NCI-H460 (cell line): ENCODE measurements at places on chromosomes 7 and 10. TPM values are rescaled to one million over a fixed set of nuclear protein-coding genes. Genes with fewer than 3 reads are reported as not detected.

The EIF3B gene
- total RNA-seq = 182 and 202 TPM in 2 replicates

DNA sequence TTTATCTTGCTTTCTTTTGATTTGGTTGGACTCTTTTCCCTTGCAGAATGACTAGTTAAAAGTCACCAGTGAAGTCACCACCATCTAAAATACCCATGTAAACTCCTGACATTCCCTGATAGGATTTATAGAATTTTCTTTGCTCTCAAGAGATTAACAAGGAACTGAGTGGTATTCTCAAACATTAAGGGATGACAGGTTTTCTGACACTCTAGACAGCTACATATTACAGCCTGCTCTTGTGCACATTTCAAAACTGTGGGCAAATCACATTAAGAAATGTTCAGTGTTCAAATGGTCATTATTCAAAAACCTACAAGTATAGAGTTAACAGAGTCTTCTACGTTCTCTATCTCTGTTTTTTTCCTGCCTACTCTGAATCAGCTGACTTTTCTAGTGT lies 15.8 kb upstream of the ACSM6 start:
- no peak for DNase-seq

GRCh38 chr10:23540401-23541030 lies 101.6 kb downstream of the OTUD1 start:
- DNase-seq = no peak

- DNase-seq = peak; percentile 4
Measured at GRCh38 chr7:84783141-84783778, 403.6 kb downstream of the SEMA3D start.

The ADRB1 gene
- total RNA-seq = 2.4 and 2.6 TPM in 2 replicates

GRCh38 chr10:49350846-49351532 lies 44.9 kb downstream of the DRGX start:
- DNase-seq = no peak

The CCDC146 gene
- 0.27 and 0.58 TPM in 2 replicates for total RNA-seq

The MUC12 gene
- 0.30 TPM in 1 of 2 replicates, not detected in the other for total RNA-seq

DNA sequence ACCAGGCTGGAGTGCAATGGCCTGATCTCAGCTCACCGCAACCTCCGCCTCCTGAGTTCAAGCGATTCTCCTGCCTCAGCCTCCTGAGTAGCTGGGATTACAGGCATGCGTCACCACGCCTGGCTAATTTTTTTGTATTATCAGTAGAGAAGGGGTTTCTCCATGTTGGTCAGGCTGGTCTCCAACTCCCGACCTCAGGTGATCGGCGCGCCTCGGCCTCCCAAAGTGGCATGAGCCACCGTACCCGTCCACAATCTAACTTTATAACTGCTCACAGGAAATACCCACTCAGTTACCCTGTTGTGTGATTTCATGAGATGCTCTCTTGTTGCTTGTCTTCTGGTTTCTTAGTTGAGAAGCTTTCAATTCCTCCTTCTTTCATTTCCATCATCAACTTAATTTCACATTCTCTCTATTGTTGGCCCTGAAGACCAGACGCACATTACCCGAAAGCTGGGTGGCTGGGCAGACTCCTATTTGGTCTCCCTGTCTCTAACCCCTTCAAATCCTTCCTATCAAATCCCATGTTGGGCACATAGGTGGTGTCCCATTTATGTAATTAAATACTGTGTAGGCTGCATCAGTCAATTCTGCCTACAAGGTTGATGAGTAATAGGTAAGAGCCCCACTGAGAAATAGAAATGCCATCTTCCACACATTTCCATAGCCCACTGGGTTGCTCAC lies 1.1 kb upstream of the GSTO2 start:
- DNase-seq = no peak

DNA sequence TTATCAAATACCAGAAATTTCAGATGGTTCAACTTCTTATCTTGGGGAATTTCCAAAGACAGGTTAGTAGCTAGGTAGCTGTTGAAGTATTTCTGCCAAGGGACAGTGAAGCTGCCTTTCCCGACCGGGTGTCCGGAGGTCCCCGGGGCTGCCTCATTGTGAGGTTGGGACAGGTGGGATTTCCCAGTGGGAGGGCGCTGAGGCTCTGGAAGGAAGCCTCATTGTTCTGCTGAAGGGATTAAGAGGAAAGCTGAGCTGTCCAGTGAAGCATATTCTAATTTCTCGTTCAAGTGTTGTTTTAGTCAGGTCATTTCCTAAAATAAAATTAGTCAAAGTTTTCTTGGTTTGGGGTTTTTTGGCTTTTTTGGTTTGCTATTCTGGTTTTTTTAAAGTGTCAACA lies 244.2 kb downstream of the MGMT start:
- DNase-seq = no peak

DNA sequence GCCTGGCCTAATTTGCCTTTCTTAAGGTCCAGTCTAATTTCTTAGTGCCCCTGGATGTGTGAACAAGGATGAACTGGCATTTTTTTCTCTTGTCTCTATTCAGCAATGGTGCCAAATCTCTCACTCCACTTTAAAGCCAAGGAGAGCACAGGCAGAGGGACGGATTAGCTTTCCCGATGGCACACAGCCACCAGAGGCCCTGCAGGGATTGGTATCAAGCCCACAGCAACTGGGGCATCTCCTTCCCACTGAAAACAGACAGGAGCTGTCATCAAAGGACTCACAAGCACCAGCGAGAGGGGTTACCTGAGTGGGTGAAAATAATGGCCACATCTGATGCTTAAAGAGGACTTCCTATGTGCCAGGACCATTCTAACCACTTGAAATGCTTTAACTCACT lies 83.1 kb downstream of the ITIH5 start:
- no peak for DNase-seq

GRCh38 chr7:80804589-80804988 lies 114.3 kb downstream of the SEMA3C start:
- DNase-seq = no peak

GRCh38 chr10:125624800-125625199 lies 58.2 kb downstream of the TEX36 start:
- DNase-seq = no peak

The SOSTDC1 gene
- 0.10 TPM in 1 of 2 replicates, not detected in the other for total RNA-seq

DNA sequence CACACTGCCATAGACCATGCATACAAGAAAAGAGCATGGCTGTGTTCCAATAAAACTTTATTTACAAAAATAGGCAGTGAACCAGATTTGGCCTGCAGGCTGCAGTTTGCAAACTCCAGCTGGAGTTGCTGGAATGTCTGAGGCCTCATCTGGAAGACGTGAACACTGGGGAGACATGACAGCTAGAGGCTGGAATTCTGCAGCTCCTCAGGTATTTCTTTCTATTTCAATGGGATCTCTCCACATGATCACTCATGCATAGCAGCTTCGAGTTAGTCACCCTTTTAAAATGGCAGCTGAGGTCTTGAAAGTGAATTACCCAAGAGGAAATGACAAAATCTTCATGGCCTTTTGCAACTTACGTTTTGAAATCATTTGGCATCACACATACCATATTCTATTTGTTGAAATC lies 52.6 kb upstream of the BET1 start:
- DNase-seq = peak; percentile 82

DNA sequence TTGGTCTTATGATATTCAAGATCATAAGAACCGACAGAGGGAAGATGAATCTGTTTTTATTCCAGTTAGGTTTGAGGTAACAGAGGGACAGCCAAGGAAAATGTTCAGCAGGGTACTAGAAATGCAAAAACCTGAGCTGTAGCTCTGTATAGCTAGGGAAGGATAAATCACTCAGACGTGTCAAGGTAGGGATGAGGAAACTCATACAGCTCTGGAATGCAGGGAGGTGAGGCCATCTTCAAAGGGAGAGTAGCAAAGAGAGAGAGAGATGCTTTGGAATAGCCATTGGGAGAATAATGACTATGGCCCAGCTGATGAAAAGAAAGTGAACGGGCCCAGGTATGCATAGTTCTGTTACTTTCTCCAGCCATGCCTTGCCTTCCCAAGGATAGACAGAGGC lies 77.8 kb downstream of the PAX2 start:
- no peak for DNase-seq

- peak; percentile 49 for DNase-seq
Measured at GRCh38 chr7:12638851-12639456, 48.5 kb upstream of the ARL4A start.

DNA sequence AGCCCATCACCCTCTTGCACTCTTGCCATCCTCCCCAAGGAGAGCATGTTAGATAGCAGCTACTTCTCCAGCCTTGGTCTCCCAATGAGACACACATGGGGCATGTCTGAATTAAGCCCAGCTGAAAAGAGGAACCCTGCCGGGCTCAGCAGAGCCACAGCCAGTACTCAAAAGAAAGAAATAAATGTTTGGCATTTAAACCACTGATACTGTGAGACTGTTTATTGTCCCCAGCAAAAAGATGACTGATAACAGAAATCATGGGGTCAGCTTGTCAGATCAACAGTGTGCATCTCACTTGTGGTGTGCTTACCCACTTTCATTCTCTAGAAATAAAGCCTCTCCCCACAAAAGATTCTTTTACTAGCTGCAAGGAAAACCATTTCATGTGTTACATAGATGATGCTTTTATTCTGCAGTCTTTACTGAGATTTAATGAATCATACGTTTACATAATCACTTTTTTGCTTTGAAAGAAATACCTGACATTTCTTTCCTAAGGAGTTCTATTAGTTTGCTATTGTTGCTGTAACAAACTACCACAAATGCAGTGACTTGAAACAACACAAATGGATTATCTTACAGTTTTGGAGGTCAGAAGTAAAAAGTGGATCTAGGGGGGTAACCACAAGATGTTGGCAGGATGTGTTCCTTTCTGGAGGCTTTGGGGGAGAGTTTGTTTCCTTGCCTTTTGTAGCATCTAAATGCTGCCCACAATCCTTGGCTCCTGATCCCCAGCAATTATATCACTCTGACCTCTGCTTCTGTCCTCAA lies 20.9 kb downstream of the ANKRD7 start:
- DNase-seq = no peak

GRCh38 chr7:5088906-5089305 lies 43.2 kb downstream of the RBAK start:
- no peak for DNase-seq

GRCh38 chr10:102406815-102407214 lies 11.3 kb downstream of the NFKB2 start:
- DNase-seq = no peak

The FAM180A gene
- not detected in 2 replicates for total RNA-seq

- DNase-seq = no peak
Measured at GRCh38 chr10:52668024-52668423, 104.6 kb downstream of the MBL2 start.

GRCh38 chr7:93949423-93949822 lies 27.9 kb downstream of the GNG11 start:
- no peak for DNase-seq

DNA sequence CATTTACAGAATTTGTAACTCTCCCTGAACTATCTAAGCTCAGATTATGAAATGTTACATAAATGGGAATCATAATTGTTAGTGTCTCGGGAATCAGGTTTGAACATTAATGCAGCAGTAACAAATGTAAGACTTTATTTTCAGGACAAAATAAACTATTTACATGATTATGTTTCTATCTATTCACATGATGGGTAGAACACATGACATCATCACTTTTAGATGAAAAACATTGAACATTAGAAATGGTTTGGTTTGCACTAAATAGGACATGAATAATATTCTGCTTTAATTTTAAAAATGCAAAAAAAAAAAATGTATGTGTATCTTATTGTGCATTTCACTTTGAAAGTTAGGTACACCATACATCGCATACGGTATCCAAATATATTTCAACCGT lies 745.5 kb upstream of the POT1 start:
- no peak for DNase-seq

The LIPK gene
- not detected in 2 replicates for total RNA-seq

DNA sequence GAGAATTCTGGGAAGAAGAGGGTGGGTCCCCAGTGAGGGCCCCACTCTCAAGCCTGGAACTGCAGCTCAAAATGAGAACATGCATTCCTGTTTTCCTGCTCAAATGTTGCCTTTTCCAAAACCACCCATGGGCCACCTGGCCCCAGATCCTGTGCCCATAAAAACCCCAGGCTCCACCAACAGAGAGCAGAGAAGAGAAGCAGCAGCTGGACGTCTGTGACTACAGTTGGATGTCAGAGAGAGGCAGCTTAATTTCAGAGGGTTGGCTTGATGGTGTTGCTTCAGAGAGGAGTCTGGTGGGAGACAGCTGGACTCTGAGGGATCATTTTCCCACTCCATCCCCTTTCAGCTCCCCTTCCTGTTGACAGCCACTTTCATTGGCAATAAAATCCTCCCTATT lies 256.4 kb downstream of the FZD1 start:
- no peak for DNase-seq

DNA sequence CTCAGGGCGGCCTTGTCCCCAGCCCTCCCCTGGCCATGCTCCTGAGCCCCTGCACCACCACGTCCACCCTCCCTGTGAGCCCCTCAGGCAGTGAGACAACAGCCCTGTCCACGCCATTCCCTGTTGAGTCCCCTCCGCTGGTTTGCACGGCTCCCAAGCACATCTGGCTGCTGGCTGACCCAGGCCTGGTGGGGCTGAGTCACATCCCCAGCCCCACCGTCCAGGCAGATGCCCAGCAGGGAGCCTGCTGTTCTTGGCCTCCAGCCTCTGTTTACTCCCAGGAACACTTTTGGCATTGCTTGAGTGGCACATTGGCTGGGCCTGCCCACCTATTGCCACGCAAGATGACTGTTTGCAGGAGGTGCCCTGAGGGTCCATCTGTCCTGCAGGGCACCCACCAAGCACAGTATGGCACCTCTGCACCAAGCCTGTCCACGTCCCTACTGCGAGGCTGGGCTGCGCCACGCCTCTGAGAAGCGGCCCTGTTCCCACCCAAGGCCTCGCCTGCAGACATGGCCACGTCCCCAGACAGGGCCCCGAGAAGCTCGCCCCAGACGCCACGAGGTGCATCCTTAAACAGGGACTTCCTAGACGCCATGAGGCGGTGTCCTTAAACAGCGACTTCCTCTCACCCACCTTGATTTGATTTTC lies 48.4 kb upstream of the INPP5A start:
- DNase-seq = no peak

- DNase-seq = no peak
Measured at GRCh38 chr7:101563943-101564777, 64.9 kb downstream of the MYL10 start.

DNA sequence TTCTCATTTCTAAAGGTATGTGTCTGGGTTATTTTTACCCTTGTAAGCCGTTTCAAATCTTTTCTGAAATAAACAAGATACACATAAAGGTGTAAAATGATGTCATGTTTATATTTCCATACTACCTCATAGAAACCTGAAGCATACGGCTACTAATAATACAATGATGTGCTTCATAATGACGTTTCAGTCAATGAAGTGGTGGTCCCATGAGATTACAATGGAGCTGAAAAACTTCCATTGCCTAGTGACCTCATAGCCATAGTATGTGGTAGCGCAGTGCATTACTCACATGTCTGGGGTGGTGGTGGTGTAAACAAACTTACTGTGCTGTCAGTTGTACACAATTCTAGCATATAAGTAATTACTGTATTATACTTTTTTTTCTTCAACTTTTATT lies 24.9 kb downstream of the EPDR1 start:
- no peak for DNase-seq

GRCh38 chr7:138975343-138976104 lies 5.7 kb downstream of the KIAA1549 start:
- no peak for DNase-seq

- DNase-seq = peak; percentile 65
Measured at GRCh38 chr10:103884681-103885139, 29.3 kb upstream of the SH3PXD2A start.

The CAV2 gene
- 109 and 112 TPM in 2 replicates for total RNA-seq

GRCh38 chr10:3090914-3091787 lies 23.8 kb downstream of the PFKP start:
- no peak for DNase-seq
